Stimulated activated CD4-positive, alpha-beta T cell treated with anti-CD3 and anti-CD28 coated beads, Interleukin-4, amount 100 ng/mL, for 1 hour (primary cell): ENCODE measurements at places on chromosomes 2 and 18.

DNA sequence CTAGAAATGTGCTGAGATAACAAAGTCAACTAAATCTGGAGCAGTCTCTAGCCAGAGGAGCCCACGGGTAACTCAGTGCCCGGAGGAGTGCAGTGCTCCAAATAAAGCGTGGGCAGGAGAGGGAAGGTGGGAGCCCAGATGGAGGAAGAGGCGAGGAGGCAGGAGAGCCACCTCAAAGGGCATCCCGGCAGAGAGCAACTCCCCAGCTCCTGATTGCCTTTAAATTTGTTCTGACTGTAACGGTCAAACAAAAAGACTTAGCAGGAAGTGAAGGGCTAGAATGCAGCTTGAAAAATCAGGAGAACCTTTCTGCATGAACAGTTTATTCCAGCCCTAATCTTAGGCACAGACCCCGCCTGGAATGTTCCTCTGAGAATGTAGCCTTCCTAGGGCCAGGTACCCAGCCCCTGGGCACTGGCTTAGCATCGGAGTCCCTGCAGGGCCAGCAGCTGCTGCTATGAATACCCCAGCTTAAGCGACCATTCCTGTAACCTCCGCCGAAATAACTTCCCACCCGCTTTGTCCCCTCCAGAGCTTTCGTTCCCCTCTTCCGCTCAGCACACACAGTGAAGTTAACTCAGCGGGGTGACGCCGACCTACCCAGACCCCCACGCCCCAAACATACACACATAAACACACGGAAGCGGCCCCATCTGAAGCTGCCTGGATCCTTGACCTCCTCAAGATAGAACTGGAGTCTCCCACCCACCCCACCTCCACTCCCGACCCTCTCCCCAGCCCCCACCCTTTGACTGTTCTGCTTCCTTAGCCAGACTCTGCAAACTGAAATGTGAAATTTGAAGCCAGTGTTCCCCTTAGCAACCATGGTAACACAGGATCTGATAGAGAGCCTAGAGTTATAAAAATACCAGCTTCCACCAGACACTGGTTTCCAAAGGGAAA lies 123.2 kb downstream of the SMAD7 start:
- no peak for DNase-seq

GRCh38 chr2:196703695-196704094 lies 64.2 kb downstream of the CCDC150 start:
- DNase-seq: no peak

- DNase-seq: no peak
Measured at GRCh38 chr2:149101818-149102217, 63.3 kb downstream of the LYPD6B start.

DNA sequence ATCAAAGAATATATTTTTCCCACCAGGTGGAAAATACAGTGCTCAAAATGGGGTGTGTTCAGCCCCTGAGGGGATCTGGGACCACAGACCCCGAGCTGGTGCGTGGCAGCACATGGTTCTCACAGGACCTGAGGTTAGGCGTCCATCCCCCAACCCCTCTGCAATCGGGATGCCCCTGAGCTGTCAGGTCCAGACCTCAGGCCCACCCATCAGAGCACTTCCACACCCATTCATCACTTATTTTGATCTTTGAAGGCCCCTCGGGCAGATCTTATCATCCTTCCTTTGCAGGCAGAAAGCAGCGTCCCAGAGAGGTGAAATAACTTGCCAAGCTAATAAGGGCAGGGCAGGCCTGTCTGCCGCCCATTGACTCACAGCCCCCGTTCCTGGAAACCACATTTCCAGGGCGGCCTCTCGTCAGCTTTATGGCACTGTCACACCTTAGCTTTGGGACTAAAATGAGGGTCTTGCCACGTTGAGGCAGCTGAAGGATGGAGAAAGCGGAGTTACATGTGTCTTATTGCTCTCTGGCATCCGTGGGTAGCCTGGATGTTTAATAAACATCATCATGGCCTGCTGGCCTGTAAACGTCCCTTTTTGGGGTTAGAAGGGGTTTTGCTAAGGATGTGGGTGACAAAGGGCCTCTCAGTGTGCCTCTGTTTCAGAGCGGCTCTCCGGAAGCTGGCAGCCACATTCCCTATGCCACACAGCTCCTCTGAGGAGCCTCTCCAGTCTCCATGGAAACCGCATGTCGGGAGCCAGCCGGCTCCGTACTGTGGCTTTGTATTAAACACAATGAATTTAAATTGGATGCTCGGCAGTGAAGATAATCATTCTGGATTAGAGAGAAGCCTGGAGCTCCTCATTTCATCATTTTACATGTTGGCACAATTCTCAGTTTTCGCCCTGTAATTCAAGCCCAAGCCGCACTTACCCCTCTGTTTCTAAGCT lies 58.3 kb upstream of the MAPRE3 start:
- DNase-seq: no peak

- no peak for DNase-seq
Measured at GRCh38 chr2:12715258-12716031, 1.3 kb upstream of the TRIB2 start.

DNA sequence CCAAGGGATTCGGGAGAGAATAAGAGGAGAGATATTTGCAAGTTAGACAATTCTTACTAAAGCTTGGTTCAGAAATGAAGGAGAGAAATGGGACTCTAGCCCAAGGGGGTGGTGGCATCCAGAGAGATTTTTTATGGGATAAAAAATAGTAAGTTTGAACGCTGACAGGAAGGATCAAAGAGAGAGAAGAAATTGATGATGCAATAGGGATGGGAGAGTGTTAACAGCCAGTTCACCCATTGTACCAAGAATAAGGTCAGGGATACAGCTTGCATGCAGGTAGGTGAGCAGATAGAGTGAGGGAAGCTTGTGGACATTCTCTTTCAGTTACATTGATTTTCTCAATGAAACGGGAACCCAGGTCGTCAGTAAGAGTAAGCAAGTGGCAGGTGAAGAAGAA lies 1.2 kb upstream of the ARHGAP25 start:
- DNase-seq: no peak

GRCh38 chr18:65477455-65477854 lies 273.4 kb upstream of the CDH7 start:
- no peak for DNase-seq

GRCh38 chr18:35322486-35323458 lies 21.4 kb downstream of the ZNF24 start:
- no peak for DNase-seq

GRCh38 chr2:32847734-32848133 lies 99.0 kb upstream of the LTBP1 start:
- DNase-seq: no peak

DNA sequence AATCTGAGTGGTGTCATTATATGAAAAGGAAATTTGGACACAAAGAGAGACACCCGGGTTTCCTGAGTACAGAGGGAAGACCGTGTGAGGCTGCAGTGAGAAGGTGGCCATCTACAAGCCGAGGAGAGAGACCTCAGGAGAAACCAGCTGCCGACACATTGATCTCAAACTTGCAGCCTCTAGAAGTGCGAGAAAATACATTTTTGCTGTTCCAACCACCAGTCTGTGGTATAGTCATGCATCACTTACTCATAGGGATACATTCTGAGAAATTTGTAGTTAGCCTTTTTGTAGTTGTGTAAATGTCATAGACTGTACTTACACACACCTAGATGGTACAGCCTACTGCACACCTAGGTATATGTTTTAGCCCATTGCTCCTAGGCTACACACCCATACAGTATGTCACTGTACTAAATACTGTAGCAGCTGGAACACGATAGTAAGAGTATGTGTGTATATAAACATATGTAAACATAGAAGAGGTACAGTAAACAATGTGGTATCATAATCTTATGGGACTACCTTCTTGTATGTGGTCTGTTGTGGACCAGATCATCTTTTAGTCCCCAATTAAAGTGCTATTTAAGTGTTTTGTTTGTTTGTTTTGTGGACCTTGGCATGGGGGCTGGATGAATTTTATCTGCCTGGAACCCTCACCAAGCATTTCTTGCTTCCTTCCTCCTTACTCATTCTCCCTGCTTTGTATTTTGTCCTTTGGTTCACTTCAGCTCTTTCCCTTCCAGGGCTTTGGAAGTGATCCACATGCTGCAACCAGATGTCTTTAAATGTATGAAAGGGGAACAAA lies 38.3 kb upstream of the SESTD1 start:
- DNase-seq: no peak

- no peak for DNase-seq
Measured at GRCh38 chr18:76689646-76690264, 132.6 kb upstream of the ZNF236 start.

DNA sequence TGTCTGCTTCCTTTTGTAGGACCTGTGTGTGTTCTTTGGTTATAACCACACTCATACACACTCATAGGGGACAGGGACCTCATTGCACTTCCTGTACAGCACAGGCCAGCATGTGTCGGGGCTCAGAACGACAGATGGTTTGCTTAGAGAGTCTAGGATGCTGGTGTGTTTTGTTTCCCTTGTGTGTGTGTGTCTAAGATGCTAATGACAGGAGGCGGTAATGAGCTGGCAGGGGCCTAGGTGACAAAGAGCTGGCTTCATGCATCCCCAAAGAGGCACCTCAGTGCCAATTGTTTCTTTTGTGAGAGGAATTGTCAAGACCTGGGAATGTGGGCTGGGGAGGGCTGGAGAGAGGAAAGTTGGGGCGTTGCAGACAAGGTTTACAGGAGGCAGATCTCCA lies 66.6 kb downstream of the CELF4 start:
- no peak for DNase-seq

GRCh38 chr2:109218087-109218791 lies 89.2 kb downstream of the SH3RF3 start:
- DNase-seq: no peak

DNA sequence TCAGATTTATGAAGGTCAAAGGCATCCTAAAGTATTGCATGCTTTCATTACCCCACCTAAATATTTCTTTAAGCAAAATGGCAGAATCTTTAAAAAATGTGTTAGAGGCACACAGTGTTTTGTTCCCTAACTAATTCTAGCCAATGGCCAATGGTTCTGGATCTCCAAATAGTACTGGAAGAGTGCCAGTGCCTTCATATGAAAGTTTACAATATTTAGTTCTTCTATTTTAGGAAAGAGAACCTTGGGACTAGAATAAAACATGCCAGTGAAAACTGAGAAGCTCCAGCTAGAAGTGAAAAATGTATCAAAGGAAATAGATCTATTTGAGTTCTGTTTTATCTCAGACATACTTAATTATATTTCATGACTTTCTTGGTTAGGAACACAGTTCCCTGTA lies 37.1 kb downstream of the TACR1 start:
- no peak for DNase-seq

GRCh38 chr2:147663962-147664361 lies 180.9 kb upstream of the ACVR2A start:
- no peak for DNase-seq

GRCh38 chr2:167289651-167290410 lies 401.6 kb downstream of the XIRP2 start:
- no peak for DNase-seq

DNA sequence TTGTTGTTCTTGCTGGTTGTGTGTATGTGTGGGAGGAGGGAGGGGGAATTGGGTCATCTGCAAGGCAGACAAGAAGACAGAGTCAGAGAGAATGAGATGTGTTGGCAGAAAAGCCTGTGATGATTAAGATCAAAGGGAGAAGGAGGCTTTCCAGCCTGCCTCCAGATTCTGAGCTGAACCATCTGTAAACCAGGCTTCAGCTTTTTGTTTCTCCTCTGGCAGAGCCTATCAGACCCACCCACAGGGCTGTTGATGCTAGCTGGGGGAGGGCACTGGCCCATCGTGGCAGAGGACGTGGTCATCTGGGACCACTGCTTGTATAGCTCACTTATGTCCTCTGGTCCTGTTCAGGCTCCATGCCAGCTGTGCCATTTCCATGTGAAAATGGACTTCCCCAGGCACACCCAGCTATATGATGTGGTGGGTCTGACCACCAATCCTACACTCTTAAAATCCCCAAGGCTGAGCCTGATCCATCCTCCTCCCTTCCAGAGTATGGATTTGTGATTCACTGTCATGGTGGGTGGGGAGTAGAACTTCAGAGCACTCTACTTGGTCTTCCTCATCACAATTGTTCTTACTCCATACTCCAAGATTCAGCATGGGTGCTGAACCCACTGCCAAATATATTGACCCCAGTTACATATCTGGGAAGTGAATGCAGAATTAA lies 27.8 kb upstream of the COL6A3 start:
- DNase-seq: no peak

DNA sequence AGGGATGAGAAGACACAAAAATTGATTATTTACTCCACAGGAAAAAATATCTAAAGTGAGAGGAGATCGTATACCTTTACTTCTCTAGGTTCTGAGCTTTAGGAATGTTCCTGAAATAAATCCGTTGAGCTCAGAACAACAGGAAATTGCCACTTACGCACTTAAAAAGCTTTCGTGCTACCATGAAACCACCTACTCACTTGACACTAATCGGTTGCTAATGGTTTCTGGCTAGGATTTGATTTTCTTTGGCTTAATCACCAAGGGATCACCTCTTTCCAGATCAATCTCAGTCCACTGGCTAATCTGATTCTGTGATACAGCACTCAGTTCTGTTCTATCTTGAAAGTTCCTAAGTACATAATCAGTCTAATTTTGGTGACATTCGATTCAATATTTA lies 419.6 kb downstream of the DLGAP1 start:
- DNase-seq: no peak

DNA sequence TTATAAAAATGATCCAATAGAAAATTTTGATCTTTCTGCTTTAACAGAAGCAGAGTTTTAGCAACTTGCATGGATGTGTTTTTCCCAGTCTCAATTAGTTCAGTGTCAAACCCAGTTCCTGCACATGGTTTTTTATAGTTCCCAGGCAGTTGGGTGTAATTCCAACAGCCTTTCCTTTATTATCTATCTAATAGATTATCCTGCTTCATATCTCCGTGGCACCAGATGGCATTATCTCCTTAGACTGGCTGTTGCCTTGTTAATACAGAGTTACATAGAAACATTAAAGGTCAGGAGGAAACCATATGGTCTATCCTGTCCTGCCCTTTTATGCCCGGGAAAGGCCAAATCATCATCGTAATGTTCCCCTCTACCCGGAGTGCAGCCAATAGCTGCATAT lies 400.9 kb upstream of the SMIM21 start:
- no peak for DNase-seq

GRCh38 chr18:46156124-46156745 lies 52.0 kb downstream of the HAUS1 start:
- peak; percentile 23 for DNase-seq

- no peak for DNase-seq
Measured at GRCh38 chr2:24881623-24882022, 38.4 kb downstream of the ADCY3 start.

DNA sequence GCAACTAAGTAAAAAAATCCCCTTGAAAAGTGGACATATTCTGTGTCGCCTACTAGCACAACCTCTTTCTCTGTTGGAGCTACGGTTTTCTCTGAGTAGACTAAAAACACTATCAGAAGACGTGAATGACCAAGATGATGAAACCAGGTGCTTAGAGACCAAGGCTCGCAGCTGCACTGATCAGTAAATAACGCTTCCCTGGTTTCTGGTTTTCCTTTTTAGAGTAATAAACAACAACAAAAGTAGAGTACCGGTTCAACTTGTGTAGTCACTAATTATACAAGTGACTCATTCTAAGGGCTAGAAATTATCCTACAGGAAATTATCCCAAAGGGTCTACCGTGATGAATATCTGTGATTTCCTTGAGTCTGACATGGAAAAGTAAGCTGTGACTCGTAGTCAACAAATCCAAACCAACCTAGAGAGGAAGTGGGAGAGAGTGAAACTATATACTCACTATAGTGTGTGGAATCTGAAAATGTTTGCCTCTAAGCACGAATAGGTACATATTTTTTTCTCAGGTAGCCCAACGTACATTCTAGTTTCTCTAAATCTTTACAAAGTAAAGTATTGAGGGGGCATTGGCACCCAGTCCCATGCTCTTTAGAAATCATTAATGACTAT lies 17.8 kb downstream of the RASGRP3 start:
- no peak for DNase-seq
